Osteoblast (primary cell): ENCODE measurements at places on chromosomes 12 and 14. TPM values are rescaled to one million over a fixed set of nuclear protein-coding genes. Genes with fewer than 3 reads are reported as not detected.

The SRGAP1 gene
- 24.8 and 26.1 TPM in 2 replicates for total RNA-seq

The SYT1 gene
- total RNA-seq: 0.29 TPM in 1 of 2 replicates, not detected in the other

The GNB3 gene
- 1.4 and 2.7 TPM in 2 replicates for total RNA-seq

The PTCSC3 gene
- total RNA-seq: not detected in 2 replicates

The ITGB7 gene
- total RNA-seq: 0.88 and 1.1 TPM in 2 replicates
